ENCODE measurements at places on chromosomes 12 and 14. TPM values are rescaled to one million over a fixed set of nuclear protein-coding genes. Genes with fewer than 3 reads are reported as not detected.

SERPINA4 gene
- not detected for total RNA-seq

ANHX gene
- not detected for total RNA-seq

BICD1 gene
- 561 TPM for total RNA-seq

- no peak for DNase-seq
Measured at GRCh38 chr14:93096691-93097322, 18.9 kb downstream of the ITPK1 start.

- DNase-seq: no peak
Measured at GRCh38 chr12:51774933-51775332, 73.6 kb downstream of the FIGNL2 start.

DNA sequence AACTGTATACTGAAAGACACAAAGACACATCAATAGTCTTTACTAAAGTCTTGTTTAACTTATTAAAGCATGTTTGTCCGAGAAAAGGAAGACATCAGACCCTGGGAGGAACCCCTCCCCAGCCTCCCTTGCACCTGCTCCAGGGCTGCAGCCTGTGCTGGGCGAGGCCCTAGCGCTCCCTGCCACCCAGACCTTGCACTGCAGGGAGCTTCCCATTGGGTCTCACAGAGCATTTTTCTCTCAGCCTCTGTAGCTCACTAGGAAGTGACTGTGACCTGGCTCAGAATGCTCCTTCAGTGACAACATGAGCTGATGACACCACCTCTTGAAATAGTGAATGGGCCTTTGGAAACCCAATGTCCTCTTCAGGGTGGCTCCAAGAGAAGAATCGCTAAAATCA lies 461.2 kb downstream of the TMEM121 start:
- no peak for DNase-seq

- DNase-seq: no peak
Measured at GRCh38 chr14:105349992-105350391, 35.4 kb downstream of the PACS2 start.

- DNase-seq: no peak
Measured at GRCh38 chr12:6053541-6053940, 70.9 kb downstream of the VWF start.

DNA sequence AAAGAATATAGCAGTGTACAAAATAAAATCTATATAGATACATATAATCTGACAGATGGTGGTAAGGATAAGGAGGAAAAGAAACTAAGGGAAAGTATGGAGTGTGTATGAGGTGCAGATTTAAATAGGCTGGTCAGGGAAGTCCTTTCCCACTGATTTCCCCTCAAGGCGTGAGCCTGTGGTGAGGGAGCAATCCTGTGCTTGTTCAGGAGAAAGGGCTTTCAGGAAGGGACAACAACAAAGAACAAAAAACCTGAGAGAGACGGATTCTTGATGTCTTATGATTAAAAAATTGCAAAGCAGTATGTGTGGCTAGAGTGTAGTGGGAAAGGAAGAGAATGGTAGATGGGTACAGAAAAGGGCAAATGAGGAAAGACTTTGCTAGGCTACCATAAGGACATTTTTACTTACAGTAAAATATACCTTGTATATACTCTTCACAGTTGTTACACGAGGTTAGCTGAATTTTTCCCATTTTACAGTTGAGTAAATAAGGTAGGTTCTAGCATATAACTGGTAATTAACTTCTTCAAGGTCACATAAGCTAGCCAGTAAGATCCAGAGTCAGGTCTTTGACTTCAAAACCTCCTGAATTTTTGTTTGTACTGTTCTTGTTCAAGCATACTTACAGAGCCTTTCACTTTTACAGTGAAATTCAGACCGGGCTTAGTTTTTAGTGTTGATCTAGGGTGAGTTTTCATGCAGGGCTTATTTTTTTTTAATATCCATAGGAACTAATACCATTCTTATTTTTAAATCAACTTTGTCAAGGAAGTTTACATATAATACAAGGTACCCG lies 15.6 kb downstream of the CNOT2 start:
- no peak for DNase-seq

DNA sequence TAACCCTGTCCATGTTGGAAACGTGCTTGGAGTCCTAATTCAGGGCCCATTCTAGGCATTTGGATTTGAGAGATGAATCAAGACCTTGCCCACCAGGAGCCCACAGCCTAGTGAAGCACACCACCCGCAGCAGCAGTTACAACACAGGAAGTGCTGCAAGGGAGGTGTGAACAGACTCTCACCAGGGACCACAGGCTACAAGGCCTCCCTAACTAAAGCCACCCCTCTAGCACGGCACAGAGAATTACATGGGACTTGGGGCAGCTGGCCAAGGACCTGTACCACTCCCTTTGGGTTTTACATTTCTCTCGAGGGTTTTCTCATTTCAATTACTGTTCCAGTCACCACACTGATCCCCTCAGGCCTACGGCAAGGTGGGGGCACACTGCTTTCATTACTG lies 49.5 kb upstream of the FOXN3 start:
- no peak for DNase-seq

DNA sequence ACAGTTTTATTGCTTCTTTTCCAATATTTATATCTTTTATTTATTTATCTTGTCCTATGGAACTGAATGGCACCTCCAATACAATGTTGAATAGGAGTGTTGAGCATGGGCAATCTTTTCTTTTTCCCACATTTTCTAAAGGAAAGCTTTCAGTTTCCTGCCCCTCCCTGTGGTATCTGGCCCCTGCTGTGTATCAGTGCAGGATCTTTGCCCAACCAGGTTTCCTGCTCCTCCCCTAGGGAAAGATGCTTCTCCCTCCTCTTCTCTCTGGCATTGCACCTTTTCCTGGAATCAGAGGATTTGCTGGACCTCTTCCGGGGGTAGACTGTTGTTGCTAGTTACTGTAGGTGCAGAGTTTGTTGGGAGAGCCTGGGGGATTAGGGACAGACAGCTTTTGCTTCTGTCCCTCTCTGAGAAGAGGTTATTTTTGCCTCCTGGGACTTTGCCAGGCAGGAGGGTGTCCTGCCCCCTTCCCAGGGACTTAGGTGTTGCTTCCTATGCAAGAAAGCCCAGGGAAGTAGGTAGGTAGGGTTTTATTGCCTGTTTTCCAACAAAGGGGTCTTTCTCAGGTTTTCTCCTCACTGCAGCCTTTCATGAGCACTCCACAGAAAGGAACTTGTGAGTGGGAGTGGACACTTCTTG lies 67.6 kb downstream of the POLR3B start:
- no peak for DNase-seq

- DNase-seq: no peak
Measured at GRCh38 chr12:28132398-28132797, 57.9 kb upstream of the CCDC91 start.

DNA sequence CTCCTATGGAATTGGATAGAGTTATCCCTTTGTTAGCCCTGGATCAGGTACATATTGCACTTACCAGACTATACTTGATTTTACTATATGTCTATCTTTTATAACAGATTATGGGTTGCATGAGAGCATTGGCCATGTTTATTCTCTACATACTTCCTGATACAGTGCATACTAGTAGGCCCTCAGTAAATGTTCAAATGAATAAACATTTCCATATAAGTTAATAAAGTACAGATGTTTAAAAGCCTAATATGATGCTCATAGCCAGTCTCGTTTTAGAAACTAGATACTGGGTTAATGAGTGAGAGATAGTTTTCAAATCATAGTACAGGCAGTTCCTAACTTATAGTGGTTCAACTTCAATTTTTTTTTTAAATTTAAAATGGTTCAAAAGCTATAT lies 39.5 kb upstream of the TOMM20L start:
- DNase-seq: no peak
